Psoas muscle (tissue), 8 donors: ENCODE measurements at places on chromosomes 11 and 22.

DNA sequence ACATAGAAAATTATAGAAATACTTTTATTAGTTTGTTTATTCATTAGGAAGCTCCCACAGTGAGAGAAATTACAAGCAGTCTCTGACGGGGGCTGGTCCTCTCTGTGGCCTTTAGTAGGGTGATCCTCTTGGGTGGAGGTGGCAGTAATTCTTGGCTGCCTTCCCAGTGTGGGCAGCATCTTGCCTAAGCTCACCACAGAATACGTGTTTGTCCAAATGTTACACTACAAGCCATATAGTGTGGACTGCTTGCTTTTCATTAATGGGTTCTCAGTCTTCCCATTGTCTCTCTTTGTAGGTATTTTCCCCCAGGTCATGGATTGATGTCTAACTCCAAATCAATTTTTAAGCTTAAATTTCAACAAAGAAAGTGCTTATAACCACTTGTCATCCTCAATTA, 43.3 kb downstream of the ENDOD1 start:
- DNase-seq: no peak

DNA sequence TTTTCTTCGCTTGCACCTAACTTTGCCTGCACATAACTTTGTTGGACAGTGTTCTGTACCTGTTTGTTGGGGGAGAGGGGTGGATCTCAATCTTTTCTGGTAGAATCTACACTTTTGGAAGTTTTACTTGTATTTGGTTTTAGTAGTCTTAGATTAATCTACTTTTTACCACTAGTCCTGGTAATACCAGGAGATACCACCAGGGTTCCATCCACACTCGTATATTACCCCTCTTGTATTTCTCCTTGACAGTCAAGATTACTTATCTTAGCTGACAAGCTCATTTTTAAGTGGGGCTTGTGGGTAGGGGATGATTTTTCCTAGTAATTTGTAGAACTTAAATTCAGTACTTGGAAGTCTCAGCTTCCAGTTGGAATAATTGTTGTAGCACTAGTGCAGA, 37.3 kb upstream of the TECTA start:
- no peak for DNase-seq

DNA sequence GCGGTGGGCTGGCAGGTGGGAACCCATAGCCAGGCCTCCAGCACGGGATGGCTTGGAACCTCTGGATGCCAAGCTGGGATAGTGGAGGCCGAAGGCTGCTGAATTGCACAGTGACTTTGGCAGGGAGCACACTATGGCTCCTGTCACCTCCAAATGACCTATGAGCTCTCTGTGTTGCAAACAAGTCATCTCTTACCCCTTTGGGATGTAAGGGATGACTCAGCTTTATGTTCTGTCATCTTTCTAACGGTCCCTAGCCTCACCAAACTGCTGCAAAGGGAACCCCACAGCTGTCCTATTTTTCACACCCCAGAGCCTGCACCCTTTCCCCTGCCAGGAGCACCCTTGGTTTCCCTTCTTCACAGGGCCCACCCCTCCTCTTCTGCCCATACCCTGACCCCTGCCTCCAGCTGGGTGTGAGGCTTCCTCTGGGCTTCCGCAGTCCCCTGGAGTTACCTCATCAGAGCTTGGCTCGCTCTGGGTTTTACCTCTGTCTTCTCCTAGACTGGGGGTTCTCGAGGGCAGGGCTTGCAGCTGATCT, 2.7 kb upstream of the SCUBE1 start:
- DNase-seq: no peak

GRCh38 chr11:80694385-80694784, 1253.6 kb upstream of the TENM4 start:
- DNase-seq: no peak

GRCh38 chr11:64863391-64864060, 14.9 kb downstream of the EHD1 start:
- no peak for DNase-seq
